ENCODE measurements at places on chromosomes 13 and 19.

DNA sequence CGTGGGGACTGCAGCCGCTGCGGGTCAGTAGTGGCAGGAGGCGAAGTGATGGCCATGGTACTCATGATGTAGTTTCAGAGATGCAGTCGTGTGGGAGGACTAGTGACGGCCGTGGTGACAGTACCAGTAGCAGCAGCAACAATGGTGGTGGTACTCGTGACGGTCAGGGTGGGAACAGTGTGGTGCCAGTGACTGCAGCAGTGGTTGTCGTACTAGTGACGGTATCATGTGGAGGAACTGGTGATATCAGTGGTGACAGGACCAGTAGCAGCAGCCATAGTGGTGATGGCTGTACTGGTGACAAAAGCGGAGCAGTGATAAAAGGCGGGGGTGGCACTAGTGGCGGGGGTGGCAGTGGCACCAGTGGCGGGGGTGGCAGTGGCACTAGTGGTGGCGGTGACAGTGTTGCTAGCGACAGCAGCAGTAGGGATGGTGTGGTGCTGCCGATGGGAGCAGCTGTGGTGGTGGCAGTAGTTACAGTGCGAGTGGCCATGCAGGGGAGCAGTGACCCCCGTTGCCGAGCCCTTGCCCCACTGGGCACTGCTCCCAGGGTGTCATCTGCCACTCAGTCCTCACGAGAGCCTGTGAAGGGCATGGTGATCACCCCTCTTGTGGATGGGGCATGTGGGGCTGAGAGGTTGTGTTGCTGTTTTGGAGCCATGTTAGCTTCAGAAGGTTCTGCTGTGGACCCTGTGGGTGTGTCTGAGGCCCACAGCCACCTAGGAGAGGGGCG, 22.7 kb downstream of the ADPRHL1 start:
- DNase-seq, result no peak

- DNase-seq, result no peak
Observed at GRCh38 chr19:6115992-6116391, 5.7 kb upstream of the RFX2 start.

DNA sequence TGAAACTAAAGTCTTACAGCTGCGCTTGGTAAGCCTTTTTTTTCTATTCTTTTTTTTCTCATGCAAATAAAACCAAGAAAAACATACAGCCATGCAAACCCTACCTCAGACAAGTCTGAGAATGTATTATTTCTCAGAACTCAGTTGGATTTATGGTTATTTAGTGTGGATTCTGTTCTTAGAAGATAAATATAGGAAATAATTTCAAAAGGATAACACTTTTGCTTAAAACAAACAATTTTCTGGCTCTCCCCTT, 40.7 kb upstream of the TNFSF11 start:
- no peak for DNase-seq

DNA sequence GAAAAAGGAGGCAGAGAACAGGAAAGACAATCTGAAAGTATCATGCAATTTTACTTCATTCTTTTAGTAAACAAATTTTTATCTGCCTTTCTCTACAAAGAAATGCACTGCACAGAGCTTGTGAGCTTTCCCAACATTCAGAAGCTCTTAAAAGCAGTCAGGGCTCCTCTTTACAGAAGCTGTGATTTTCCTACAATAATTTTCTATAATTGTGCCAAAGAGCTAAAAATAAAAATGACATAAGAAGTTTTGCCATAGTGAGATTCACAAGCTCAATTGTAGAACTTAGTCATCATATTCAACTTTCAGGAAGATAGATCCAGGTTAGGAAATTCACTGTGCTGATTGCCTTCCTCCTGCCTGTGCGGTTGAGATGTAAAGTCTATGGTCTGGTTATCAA, 341.4 kb downstream of the PCDH9 start:
- no peak for DNase-seq

- no peak for DNase-seq
Observed at GRCh38 chr19:4120559-4121272, 3.2 kb downstream of the MAP2K2 start.

- no peak for DNase-seq
Observed at GRCh38 chr19:56150358-56150757, 9.3 kb downstream of the ZNF444 start.
